ENCODE measurements at places on chromosomes 7 and 10. TPM values are rescaled to one million over a fixed set of nuclear protein-coding genes. Genes with fewer than 3 reads are reported as not detected.

SEC31B gene
- total RNA-seq, result 1.1 TPM

SH2B2 gene
- total RNA-seq, result 0.56 TPM

SFRP5 gene
- total RNA-seq, result not detected

MOGAT3 gene
- total RNA-seq, result not detected

GAD2 gene
- total RNA-seq, result not detected

CNPY1 gene
- total RNA-seq, result not detected

OR2A42 gene
- not detected for total RNA-seq

KRIT1 gene
- 38.2 TPM for total RNA-seq

All from IMR-90 (cell line).